ENCODE measurements at places on chromosomes 6 and 20.

GRCh38 chr6:53309901-53310300 is 38.8 kb downstream of the ELOVL5 start:
- peaks cover 21% of the 10 kb centered on the region for H3K4me1 ChIP-seq
- no peak overlapping the region for H3K27ac ChIP-seq
- H3K36me3 ChIP-seq: no peaks in the 10 kb centered on the region
- H3K27me3 ChIP-seq: no peaks in the 10 kb centered on the region
- no peak for DNase-seq

GRCh38 chr20:47464380-47465101 is 37.1 kb upstream of the NCOA3 start:
- H3K36me3 ChIP-seq: no peaks in the 10 kb centered on the region
- H3K4me3 ChIP-seq: no peak overlapping the region
- peaks cover 11% of the 10 kb centered on the region for H3K4me1 ChIP-seq
- H3K27ac ChIP-seq: no peak overlapping the region
- H3K27me3 ChIP-seq: no peaks in the 10 kb centered on the region

- H3K4me3 ChIP-seq: no peak overlapping the region
- H3K27me3 ChIP-seq: no peaks in the 10 kb centered on the region
- H3K36me3 ChIP-seq: no peaks in the 10 kb centered on the region
- no peak for DNase-seq
- H3K4me1 ChIP-seq: no peaks in the 10 kb centered on the region
- no peak overlapping the region for H3K27ac ChIP-seq
Observed at GRCh38 chr6:39654121-39654520, 71.1 kb downstream of the KIF6 start.

DNA sequence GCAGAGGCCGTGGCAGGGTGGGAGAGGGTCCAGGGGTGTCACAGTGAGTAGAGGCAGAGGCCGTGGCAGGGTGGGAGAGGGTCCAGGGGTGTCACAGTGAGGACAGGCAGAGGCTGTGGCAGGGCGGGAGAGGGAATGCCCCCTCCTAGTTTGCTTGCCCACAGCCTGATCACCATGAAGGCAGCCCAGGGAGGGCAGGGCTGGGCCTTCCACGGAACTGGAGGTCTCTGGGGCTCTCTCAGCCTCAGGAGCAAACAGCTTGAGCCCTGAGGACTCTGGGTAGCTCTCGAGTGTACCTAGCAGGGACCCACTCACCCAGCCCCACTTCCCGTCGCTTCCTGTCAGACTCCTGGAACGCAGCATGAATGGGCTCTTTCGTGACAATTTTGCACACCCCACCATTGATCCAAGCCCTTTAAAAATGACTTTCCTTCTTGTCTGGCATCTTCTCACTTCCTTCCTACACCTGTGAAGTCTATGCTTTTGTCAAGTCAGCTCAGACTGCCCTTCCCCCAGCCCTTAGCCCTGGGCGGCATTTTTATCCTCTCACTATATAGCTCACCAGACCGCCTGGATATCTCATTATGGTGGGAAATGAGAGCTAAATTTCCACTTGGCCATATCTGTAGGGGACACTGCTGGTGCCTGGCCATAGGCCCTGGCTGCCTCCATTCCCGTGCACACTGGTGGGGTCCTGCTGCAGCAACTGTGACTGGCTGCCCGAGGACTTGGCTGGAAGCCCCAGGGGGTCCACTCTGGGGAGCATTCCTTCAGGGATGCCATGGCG is 140.3 kb downstream of the CDC5L start:
- no peak for DNase-seq
- no peaks in the 10 kb centered on the region for H3K4me1 ChIP-seq
- H3K27ac ChIP-seq: no peak overlapping the region

- peak overlapping the region; percentile 90 for H3K27ac ChIP-seq
- DNase-seq: no peak
- peaks cover 47% of the 10 kb centered on the region for H3K4me1 ChIP-seq
- peaks cover 21% of the 10 kb centered on the region for H3K36me3 ChIP-seq
- no peaks in the 10 kb centered on the region for H3K27me3 ChIP-seq
Observed at GRCh38 chr6:17419189-17419575, 25.8 kb downstream of the CAP2 start.

GRCh38 chr6:34610819-34611477 is 54.8 kb upstream of the SPDEF start:
- no peak overlapping the region for H3K4me3 ChIP-seq
- no peak overlapping the region for H3K27ac ChIP-seq
- peak; percentile 39 for DNase-seq
- H3K27me3 ChIP-seq: no peaks in the 10 kb centered on the region
- peaks cover 14% of the 10 kb centered on the region for H3K36me3 ChIP-seq
- peaks cover 13% of the 10 kb centered on the region for H3K4me1 ChIP-seq

- H3K27me3 ChIP-seq: no peaks in the 10 kb centered on the region
- no peaks in the 10 kb centered on the region for H3K36me3 ChIP-seq
- no peak overlapping the region for H3K27ac ChIP-seq
- H3K4me3 ChIP-seq: no peak overlapping the region
Observed at GRCh38 chr6:89615882-89616281, 22.7 kb downstream of the LYRM2 start.

- no peaks in the 10 kb centered on the region for H3K4me1 ChIP-seq
- no peak for DNase-seq
- H3K4me3 ChIP-seq: no peak overlapping the region
- H3K27me3 ChIP-seq: no peaks in the 10 kb centered on the region
Observed at GRCh38 chr6:164066335-164066734, 651.8 kb downstream of the QKI start.

DNA sequence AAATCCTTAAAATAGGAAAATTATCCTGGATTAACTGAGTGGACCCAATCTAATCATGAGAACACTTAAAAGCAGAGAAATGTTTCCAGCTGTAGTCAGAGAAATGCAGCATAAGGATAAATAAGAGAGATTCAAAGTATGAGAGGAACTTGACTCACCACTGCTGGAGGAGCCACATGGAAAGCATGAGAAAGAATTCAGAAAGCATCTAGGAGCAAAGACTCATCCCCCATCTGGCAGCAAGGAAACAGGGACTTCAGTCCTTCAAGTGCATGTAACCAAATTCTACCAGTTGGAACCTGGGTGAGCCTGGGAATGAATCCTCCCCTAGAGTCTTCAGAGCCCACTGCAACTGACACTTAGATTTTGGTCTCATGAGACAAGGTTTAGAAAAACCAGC is 33.7 kb downstream of the RNF146 start:
- no peaks in the 10 kb centered on the region for H3K27me3 ChIP-seq
- H3K27ac ChIP-seq: peak overlapping the region; percentile 56

- no peaks in the 10 kb centered on the region for H3K27me3 ChIP-seq
- H3K27ac ChIP-seq: no peak overlapping the region
- H3K4me3 ChIP-seq: no peak overlapping the region
Observed at GRCh38 chr6:56996401-56996800, 41.5 kb downstream of the BEND6 start.

GRCh38 chr20:48583171-48583570 is 244.6 kb downstream of the PREX1 start:
- DNase-seq: no peak
- H3K4me3 ChIP-seq: no peak overlapping the region
- H3K27ac ChIP-seq: no peak overlapping the region
- no peaks in the 10 kb centered on the region for H3K36me3 ChIP-seq

- DNase-seq: no peak
- no peaks in the 10 kb centered on the region for H3K27me3 ChIP-seq
- no peak overlapping the region for H3K4me3 ChIP-seq
- no peaks in the 10 kb centered on the region for H3K4me1 ChIP-seq
- no peaks in the 10 kb centered on the region for H3K36me3 ChIP-seq
- H3K27ac ChIP-seq: no peak overlapping the region
Observed at GRCh38 chr6:27333642-27334040, 21.6 kb upstream of the POM121L2 start.

- H3K36me3 ChIP-seq: no peaks in the 10 kb centered on the region
- H3K27me3 ChIP-seq: no peaks in the 10 kb centered on the region
- DNase-seq: peak; percentile 94
- H3K4me1 ChIP-seq: peaks cover 22% of the 10 kb centered on the region
- H3K4me3 ChIP-seq: no peak overlapping the region
- peak overlapping the region; percentile 76 for H3K27ac ChIP-seq
Observed at GRCh38 chr20:50292591-50293283, 102.1 kb downstream of the CEBPB start.

- no peaks in the 10 kb centered on the region for H3K4me1 ChIP-seq
- no peaks in the 10 kb centered on the region for H3K36me3 ChIP-seq
- no peaks in the 10 kb centered on the region for H3K27me3 ChIP-seq
- no peak overlapping the region for H3K4me3 ChIP-seq
Observed at GRCh38 chr6:20630617-20631548, 96.6 kb downstream of the CDKAL1 start.

DNA sequence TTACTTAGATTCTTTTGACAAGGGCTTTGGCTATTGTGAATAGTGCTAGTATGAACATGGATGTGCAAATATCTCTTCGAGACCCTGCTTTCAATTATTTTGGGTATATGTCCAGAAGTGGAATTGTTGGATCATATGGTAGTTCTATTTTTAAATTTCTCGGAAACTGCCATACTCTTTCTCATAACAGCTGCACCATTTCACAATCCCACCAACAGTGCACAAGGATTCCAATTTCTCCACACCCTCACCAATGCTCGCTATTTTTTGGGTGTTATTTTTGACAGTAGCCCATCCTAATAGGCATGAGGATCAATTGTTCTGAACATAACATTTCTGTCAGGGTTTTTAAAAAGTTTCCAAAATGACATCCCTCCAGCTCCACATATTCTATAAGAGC is 69.2 kb upstream of the ESR1 start:
- no peaks in the 10 kb centered on the region for H3K36me3 ChIP-seq
- no peaks in the 10 kb centered on the region for H3K27me3 ChIP-seq
- no peak overlapping the region for H3K27ac ChIP-seq

- peak; percentile 83 for DNase-seq
- H3K4me3 ChIP-seq: no peak overlapping the region
- H3K4me1 ChIP-seq: peaks cover 40% of the 10 kb centered on the region
- H3K27ac ChIP-seq: peak overlapping the region; percentile 53
Observed at GRCh38 chr6:127471379-127472255, 12.4 kb upstream of the KIAA0408 start.

GRCh38 chr20:40160097-40160550 is 528.9 kb downstream of the MAFB start:
- H3K27ac ChIP-seq: no peak overlapping the region
- no peaks in the 10 kb centered on the region for H3K36me3 ChIP-seq
- no peak overlapping the region for H3K4me3 ChIP-seq
- no peaks in the 10 kb centered on the region for H3K4me1 ChIP-seq
- no peaks in the 10 kb centered on the region for H3K27me3 ChIP-seq

GRCh38 chr20:50758992-50759391 is 27.6 kb downstream of the PARD6B start:
- no peaks in the 10 kb centered on the region for H3K36me3 ChIP-seq
- peaks cover 26% of the 10 kb centered on the region for H3K4me1 ChIP-seq
- H3K27me3 ChIP-seq: no peaks in the 10 kb centered on the region
- DNase-seq: no peak
- no peak overlapping the region for H3K4me3 ChIP-seq

DNA sequence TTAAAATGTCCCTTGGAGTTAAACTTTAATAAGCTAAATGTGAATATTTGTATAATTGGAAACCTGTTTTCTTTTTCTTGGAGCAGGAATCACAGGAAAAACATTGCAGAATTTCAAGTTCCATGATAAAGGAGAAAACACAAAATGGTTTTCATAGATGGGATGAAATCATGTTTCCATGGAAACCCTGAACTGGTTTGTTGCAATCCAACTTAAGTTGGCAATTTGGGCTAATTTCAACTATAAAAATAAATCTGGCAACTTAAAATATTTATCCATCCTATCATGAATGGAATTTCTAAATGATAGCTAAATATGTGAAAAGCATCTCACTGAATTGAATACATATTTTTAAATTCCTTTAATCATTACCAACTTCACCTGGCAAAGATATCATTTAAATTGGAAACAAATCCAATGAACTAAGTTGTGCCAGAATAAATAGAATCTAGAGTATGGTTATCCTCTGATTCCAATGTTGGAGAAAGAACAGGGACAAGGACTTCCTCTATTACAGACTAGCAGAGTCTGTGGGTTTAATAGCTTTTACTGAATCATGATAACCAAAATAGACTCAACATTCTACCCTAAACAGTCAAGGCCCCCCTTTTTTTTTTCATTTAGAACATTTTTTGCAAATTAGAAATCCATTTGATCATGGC is 33.2 kb downstream of the COL21A1 start:
- no peak for DNase-seq
- H3K36me3 ChIP-seq: no peaks in the 10 kb centered on the region
- H3K27ac ChIP-seq: no peak overlapping the region
- no peaks in the 10 kb centered on the region for H3K4me1 ChIP-seq
- H3K27me3 ChIP-seq: no peaks in the 10 kb centered on the region

- no peak for DNase-seq
- no peak overlapping the region for H3K4me3 ChIP-seq
- H3K27ac ChIP-seq: no peak overlapping the region
- H3K36me3 ChIP-seq: no peaks in the 10 kb centered on the region
- H3K27me3 ChIP-seq: no peaks in the 10 kb centered on the region
Observed at GRCh38 chr6:132388291-132388690, 13.0 kb downstream of the MOXD1 start.

DNA sequence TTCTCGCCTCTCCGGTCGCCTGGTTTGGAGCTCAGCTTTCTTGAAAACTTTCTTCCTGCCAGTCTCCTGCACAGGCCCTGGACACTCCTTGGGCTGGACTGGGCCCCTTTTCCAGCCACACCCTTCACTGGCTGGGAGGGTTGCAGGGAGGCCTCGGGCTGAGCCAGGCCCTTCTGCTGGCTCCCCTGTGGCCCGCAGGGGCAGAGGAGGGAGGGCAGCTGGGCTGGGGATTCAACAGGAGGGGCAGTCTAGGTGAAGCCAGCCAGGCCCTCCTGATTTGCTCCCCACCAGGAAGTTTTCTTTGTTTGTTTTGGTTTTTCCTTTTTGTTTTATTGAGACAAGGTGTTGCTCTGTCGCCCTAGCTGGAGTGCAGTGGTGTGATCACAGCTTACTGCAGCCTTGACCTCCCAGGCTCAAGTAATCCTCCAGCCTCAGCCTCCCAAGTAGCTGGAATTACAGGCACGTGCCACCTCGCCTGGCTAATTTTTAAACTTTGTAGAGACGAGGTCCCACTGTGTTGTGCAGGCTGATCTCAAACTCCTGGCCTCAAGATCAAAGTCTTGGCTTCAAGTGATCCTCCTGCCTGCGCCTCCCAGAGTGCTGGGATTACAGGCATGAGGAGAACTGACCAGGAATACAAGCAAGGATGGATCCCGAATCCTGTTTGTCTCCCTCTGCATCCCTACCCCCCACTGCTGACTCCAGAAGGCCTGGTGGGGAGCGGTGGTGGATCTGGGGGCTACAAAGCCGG is 23.5 kb upstream of the CDH22 start:
- H3K27me3 ChIP-seq: peaks cover 51% of the 10 kb centered on the region
- no peaks in the 10 kb centered on the region for H3K4me1 ChIP-seq
- no peak overlapping the region for H3K27ac ChIP-seq
- H3K4me3 ChIP-seq: no peak overlapping the region
- DNase-seq: no peak

- H3K4me1 ChIP-seq: no peaks in the 10 kb centered on the region
- H3K27ac ChIP-seq: no peak overlapping the region
- no peaks in the 10 kb centered on the region for H3K27me3 ChIP-seq
- no peaks in the 10 kb centered on the region for H3K36me3 ChIP-seq
Observed at GRCh38 chr6:108884211-108885059, 36.2 kb downstream of the ARMC2 start.

GRCh38 chr6:81613606-81614005 is 138.9 kb downstream of the TENT5A start:
- no peak overlapping the region for H3K4me3 ChIP-seq
- no peaks in the 10 kb centered on the region for H3K36me3 ChIP-seq
- H3K27ac ChIP-seq: peak overlapping the region; percentile 58
- DNase-seq: no peak
- peaks cover 17% of the 10 kb centered on the region for H3K4me1 ChIP-seq

GRCh38 chr6:167139761-167140160 is 16.9 kb downstream of the CCR6 start:
- peaks cover 14% of the 10 kb centered on the region for H3K4me1 ChIP-seq
- H3K27ac ChIP-seq: no peak overlapping the region
- no peak overlapping the region for H3K4me3 ChIP-seq
- DNase-seq: no peak
- H3K27me3 ChIP-seq: no peaks in the 10 kb centered on the region
